ENCODE measurements at places on chromosomes 13 and 19.

GRCh38 chr13:101661839-101662238, 209.4 kb downstream of the ITGBL1 start:
- no peaks in the 10 kb centered on the region for H3K36me3 ChIP-seq
- H3K27me3 ChIP-seq, result peaks cover 6% of the 10 kb centered on the region
- no peak overlapping the region for H3K4me3 ChIP-seq
- no peaks in the 10 kb centered on the region for H3K4me1 ChIP-seq

GRCh38 chr19:40356681-40357595, 8.4 kb downstream of the PLD3 start:
- no peaks in the 10 kb centered on the region for H3K27me3 ChIP-seq
- peaks cover 1% of the 10 kb centered on the region for H3K36me3 ChIP-seq
- H3K4me3 ChIP-seq, result no peak overlapping the region
- H3K27ac ChIP-seq, result no peak overlapping the region

DNA sequence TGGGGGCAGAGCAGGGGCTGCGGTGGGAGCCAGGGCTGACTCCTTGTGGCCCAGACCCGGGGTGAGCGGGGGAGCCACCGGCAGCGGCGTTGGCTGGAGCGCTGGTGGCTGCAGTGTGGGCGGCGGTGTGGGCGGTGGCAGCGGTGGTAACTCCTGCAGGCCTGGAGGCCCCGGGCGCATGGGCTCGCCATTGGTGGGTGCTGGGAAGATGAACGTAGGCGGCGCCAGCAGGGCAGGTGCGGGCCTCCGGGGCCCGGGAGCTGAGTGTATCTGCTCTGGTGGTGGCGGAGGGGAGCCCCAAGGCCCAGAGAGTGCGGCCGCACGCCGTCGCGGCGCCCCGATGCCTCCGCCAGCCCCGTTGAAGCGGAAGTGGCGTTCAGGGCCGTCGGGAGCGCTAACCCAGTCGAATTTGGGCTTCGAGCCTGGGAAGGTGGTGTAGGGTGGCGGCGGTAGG, 2.0 kb downstream of the GGN start:
- H3K27ac ChIP-seq, result no peak overlapping the region
- DNase-seq, result no peak
- peaks cover 26% of the 10 kb centered on the region for H3K36me3 ChIP-seq

DNA sequence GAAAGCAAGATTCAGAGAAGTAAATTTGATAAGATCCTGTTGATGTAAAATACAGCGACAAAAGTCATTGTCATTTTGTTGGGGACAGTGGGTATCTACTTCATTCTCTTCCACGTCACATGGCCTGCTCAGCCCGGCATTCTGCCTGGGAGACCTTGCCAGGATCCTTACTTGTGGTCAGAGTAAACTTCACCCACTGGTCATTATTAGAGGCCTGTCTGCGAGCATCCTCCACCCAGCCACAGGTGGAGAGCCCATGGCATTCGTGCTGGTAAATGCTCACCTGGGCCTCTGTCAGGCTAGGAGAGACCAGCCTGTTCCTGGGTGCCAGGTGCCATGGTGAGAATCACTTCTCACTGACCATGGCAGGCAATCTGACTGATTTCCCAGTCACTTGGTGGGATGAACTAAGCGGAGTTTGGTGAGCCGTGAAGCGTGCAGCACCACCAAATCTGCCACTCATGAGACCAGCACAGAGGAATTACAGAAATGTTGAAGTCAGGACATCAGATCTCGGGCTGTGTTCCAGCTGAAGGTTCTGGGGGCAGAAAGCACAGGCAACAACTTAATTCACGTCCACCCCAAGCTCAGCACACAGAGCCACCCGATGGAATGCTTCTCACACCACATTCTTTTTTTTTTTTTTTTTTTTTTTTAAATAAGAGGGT, 107.0 kb downstream of the SIPA1L3 start:
- no peaks in the 10 kb centered on the region for H3K27me3 ChIP-seq
- DNase-seq, result no peak
- no peaks in the 10 kb centered on the region for H3K4me1 ChIP-seq
- no peak overlapping the region for H3K4me3 ChIP-seq
- no peak overlapping the region for H3K27ac ChIP-seq

GRCh38 chr13:96684469-96684868, 309.8 kb downstream of the OXGR1 start:
- no peaks in the 10 kb centered on the region for H3K27me3 ChIP-seq
- H3K4me1 ChIP-seq, result no peaks in the 10 kb centered on the region

GRCh38 chr13:43335764-43336163, 312.4 kb downstream of the DNAJC15 start:
- H3K27ac ChIP-seq, result no peak overlapping the region
- H3K27me3 ChIP-seq, result peaks cover 23% of the 10 kb centered on the region
- H3K4me3 ChIP-seq, result no peak overlapping the region
- H3K36me3 ChIP-seq, result no peaks in the 10 kb centered on the region
- no peak for DNase-seq

GRCh38 chr13:36030670-36031331, 100.4 kb downstream of the DCLK1 start:
- no peak overlapping the region for H3K4me3 ChIP-seq
- no peak for DNase-seq
- H3K27ac ChIP-seq, result no peak overlapping the region
- H3K4me1 ChIP-seq, result no peaks in the 10 kb centered on the region
- H3K36me3 ChIP-seq, result no peaks in the 10 kb centered on the region

DNA sequence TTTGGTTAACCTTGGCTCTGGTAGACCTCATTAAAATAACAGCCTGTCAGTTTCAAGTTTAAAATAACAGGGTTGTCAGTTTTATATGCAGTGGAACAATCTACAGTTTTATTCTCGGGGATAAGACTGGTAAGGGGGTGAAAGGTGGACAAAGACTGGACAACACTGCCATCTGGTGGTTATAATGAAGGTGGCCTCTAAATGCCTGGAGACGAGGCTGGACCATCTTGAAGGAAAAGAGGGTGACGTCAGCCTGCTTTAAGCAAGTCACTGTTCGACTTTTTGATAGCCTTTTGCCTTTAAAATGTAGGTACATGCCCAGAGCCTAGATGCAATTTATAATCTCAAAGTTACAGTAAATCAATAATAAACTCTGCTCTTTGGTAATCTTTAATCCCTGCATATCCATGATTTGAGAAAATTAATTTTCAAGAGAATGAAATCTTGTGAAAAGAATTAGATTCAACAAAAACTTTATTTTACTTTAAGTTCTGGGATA, 117.0 kb downstream of the DCT start:
- DNase-seq, result peak; percentile 77
- no peak overlapping the region for H3K27ac ChIP-seq
- peaks cover 5% of the 10 kb centered on the region for H3K4me1 ChIP-seq
- no peak overlapping the region for H3K4me3 ChIP-seq
- peaks cover 22% of the 10 kb centered on the region for H3K27me3 ChIP-seq

Data from activated CD8-positive, alpha-beta memory T cell treated with anti-CD3 and anti-CD28 coated beads, Interleukin-2, amount 10 ng/mL, durations not matched to agents 7 days and 5 days (primary cell).